ENCODE measurements at places on chromosomes 5 and 9. TPM values are rescaled to one million over a fixed set of nuclear protein-coding genes. Genes with fewer than 3 reads are reported as not detected.

Gene PCDHGC5
- 5.4 TPM for total RNA-seq

Gene PLAC8L1
- 1.7 TPM for total RNA-seq

Gene IL12B
- not detected for total RNA-seq

Gene LCN2
- total RNA-seq, result not detected

Gene IL13
- total RNA-seq, result not detected

Gene C9orf85
- total RNA-seq, result 12.1 TPM
